Activated CD4-positive, alpha-beta T cell treated with anti-CD3 and anti-CD28 coated beads for 1 hour (primary cell): ENCODE measurements at places on chromosomes 13 and 19.
A peak's percentile ranks its signal among the peaks of the same experiment; 100 is the strongest.

- no peak for DNase-seq
These were observed 7.1 kb upstream of the HSH2D start for GRCh38 chr19:16136185-16136999.

- no peak for DNase-seq
These were observed 7.3 kb downstream of the ANGPTL4 start for GRCh38 chr19:8371011-8371804.

DNA sequence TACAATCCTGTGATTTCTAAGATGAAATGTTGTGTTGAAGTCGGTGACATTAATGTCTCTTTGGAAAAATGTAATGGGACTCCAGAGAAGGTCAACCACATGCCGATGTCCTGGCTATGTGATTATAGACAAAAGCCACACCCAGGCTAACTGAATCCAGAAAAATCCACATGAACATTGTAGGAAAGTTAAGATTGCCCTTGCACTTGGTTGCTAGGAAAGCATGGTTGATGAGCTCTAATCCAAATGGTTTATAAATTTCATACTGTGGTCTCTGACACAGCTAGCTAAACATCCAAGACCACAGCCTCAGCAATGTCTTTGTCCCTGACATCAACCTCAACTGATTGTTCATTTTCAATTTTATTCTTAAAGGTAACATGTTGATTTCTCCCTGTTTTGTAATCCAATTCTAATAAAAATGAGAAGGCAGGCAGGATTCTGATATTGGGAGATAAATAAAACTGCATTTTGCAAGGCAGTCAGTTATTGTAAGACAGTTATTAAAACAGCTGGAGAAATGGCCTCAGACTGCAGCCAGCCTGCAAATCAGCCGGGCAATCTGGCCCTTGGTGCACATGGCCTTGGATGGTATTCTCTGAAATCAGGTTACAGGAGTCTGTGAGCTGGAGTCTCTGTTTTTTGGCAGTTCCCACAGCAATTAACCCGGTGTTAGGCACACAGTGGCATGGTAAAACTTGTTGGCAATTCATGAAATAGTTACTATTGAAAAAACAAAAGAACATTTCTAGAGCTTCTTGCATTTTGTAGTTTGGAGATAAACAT lies 93.9 kb downstream of the STARD13 start:
- no peak for DNase-seq

- no peak for DNase-seq
These were observed 12.5 kb downstream of the ALG5 start for GRCh38 chr13:36986462-36987240.

DNA sequence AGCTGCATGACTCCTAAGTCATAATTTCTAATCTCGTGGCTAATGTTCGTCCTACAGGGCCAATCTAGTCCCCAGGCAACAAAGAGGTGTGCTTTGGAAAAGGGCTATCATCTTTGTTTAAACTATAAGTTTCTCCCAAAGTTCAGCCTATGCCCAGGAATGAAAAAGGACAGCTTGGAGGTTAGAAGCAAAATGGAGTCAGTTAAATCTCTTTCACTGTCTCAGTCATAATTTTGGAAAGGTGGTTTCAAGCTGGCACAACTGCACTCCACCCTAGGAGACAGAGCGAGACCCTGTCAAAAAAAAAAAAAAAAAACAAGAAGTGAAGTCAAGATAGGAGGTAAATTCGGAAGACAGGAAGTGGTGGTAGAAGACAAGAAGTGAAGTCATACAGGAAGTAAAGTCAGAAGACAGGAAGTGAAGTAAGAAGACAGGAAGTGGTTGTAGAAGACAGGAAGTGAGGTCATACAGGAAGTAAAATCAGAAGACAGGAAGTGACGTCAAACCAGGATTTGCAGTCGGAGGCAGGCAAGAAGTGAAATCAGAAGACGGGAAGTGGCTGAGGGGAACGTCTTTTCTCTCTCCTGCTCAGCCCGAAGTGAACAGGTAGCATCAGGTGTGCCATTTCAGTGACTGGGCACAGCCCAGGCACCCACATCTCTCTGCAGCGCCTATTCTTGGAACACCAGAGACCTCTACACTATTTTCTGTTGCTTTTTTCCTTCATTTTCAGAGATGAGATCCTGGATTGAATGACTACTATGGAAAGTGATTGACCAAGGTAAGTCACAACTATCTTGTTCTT lies 32.2 kb downstream of the GP6 start:
- peak; percentile 12 for DNase-seq

- DNase-seq: no peak
These were observed 65.8 kb downstream of the ZIC5 start for GRCh38 chr13:99905814-99906213.

- DNase-seq: no peak
These were observed 904.8 kb upstream of the PCDH20 start for GRCh38 chr13:62320129-62321108.

DNA sequence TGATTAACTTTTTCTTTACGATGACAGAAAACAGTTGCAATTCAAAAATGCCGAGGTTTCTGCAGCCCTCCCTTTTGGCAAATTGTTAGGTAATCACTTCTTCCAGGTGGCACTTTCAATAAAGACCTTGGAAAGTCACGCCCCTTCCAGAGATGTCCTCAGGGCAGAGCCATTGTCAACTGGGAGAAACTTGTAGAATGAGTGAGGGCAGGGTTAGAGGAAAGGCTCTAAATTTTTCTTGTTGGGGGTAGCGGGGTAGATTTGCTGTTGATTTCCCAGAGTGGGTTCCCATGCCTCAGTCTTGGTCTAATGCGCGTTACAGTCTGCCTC lies 421.1 kb downstream of the FGF9 start:
- no peak for DNase-seq

DNA sequence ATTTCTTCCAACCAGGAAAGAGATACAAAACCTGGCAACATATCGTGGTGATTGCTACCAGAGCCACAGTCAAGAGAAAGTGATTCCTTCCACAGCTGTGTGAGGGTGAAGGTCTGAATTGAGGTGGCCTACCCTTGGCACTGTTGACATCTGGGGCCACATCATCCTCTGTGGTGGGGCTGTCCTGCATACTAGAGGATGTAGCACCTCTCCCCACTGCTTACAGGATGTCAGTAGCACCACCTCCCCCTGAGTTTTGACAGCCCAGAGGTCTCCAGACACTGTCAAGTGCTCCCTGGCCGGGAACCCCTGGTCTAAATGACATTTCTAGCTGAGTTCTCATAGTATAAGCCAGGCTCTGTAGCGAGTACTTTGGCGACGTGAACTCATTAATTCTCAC lies 15.5 kb downstream of the PTGER1 start:
- no peak for DNase-seq

DNA sequence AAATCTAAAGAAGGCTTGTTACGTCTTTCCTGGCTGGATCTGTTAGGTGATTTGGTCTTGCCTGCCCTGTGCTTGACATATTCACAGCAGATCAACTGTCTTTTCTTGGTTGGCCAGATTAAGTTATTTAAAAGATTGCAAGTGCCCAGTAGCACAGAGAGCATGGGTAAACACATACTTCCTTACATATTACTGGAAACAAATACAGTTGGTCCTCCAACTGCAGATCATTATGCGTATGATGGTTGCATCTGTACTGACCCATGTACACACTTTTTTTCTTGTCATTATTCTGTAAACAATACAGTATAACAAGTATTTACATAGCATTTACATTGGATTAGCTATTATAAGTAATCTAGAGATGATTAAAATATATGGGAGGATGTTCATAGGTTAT lies 9.2 kb upstream of the MPHOSPH8 start:
- no peak for DNase-seq

DNA sequence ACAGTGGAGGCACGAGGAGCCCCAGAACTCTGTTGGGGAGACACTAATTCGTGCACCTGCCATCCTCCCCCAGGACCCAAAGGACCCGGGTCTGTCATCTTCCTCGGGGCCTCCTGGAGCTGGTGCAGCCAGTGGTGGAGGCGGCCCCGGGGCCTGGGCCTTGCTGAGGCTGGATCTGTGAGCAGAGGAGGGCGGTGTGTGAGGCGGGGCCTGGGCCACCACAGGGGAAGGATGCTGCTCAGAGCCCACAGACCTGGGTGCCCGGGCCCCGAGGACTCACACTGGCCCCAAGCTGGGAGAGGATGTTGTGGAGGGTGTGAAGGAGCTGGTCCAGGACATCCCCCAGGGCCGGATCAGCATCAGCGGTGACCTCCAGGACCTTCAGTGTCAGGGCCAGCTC lies 8.3 kb downstream of the IFNL3 start:
- DNase-seq: no peak

DNA sequence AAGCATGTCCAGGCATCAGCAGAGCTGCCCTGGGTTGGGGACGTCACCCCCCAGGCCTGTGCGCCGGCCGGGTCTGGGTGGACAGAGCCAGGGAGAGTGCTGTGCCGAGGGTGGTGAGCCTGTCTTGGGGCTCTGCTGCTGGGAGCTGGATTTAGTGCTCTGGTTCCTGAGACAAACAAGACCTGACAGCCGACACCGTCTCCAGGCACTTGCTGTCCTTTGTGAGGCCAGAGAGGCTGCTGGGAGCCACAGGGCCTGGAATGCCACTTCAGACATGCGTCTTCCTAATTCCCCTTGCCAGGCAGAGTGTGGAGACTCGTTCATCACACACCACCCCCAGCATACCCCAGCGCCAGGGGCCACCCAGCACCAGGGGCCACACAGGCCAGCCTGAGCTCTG lies 165.8 kb downstream of the KDM4B start:
- DNase-seq: no peak

- no peak for DNase-seq
These were observed 158.8 kb downstream of the KDM4B start for GRCh38 chr19:5127717-5128116.

- no peak for DNase-seq
These were observed 1.6 kb downstream of the LATS2 start for GRCh38 chr13:21059641-21060337.

DNA sequence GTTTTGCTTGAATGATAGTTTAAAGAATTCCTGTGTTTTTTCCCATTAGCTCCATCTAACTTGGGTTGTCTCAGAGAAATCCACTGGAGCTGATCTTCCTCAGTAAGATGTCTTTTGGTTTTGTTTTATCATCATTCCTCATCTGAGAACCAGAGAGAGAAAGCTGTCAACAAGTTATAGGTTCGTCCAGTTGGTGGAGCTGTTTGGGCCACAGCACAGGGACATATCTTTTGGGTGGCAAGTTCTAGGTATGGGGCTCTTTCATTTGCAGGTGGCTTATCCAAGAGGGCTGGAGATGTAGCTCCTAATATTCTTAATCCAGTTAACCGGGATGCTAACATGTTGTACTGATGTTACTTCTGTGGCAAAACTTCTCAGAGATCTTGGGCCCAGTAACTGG lies 174.2 kb downstream of the KCNRG start:
- no peak for DNase-seq

GRCh38 chr19:18698321-18699167 lies 15.1 kb downstream of the CRTC1 start:
- DNase-seq: no peak

DNA sequence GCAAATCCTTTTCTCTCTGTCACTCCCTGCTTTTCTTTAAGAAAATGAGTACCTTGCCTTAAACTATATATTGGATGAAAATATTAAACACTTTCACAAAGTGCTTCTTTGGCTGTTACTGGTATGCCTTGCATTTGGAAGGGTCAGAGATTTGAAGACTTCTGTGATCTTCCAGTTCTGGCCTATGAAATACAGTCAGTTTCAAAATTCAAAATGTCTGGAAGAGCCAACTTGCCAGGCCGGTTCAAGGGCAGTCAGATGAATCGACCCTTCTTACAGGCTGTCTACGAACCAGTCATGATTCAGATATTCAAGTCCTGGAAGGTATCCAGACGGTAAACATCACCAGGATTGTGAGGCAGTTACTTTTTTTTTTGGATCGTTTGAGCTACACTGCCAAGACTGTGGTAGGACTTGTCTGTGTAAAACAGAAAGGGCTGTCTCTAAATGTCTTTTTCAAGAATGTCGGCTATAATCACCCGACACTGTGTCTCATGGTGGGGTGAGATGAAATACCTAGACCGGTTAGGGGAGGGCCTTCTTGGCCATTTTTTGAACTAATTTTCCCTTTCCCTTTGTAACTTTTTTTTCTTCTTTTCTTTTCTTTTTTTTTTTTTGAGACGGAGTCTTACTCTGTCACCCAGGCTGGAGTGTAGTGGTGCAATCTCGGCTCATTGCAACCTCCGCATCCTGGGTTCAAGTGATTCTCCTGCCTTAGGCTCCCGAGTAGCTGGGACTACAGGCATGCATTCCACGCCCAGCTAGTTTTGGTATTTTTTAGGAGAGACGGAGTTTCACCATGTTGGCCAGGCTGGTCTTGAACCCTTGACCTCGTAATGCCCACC lies 11.2 kb downstream of the ACTN4 start:
- DNase-seq: no peak
